ENCODE measurements at places on chromosomes 5 and 9. TPM values are rescaled to one million over a fixed set of nuclear protein-coding genes. Genes with fewer than 3 reads are reported as not detected.

Gene GPR150
- 0.59 TPM for total RNA-seq

Gene ATP6V1G1
- 191 TPM for total RNA-seq

Gene FCN1
- 0.66 TPM for total RNA-seq

Gene TRUB2
- 18.1 TPM for total RNA-seq

Gene TMEM38B
- 92.2 TPM for total RNA-seq

Gene UNC13B
- total RNA-seq = 16.6 TPM

Gene FGD3
- total RNA-seq = 0.94 TPM

Gene NR2F1
- 0.36 TPM for total RNA-seq

Gene SPATA31C1
- not detected for total RNA-seq

Data from gastrocnemius medialis (tissue), 4 donors.